ENCODE measurements at places on chromosomes 11 and 22.

- DNase-seq: no peak
These were observed 15.0 kb downstream of the USH1C start for GRCh38 chr11:17528906-17529843.

DNA sequence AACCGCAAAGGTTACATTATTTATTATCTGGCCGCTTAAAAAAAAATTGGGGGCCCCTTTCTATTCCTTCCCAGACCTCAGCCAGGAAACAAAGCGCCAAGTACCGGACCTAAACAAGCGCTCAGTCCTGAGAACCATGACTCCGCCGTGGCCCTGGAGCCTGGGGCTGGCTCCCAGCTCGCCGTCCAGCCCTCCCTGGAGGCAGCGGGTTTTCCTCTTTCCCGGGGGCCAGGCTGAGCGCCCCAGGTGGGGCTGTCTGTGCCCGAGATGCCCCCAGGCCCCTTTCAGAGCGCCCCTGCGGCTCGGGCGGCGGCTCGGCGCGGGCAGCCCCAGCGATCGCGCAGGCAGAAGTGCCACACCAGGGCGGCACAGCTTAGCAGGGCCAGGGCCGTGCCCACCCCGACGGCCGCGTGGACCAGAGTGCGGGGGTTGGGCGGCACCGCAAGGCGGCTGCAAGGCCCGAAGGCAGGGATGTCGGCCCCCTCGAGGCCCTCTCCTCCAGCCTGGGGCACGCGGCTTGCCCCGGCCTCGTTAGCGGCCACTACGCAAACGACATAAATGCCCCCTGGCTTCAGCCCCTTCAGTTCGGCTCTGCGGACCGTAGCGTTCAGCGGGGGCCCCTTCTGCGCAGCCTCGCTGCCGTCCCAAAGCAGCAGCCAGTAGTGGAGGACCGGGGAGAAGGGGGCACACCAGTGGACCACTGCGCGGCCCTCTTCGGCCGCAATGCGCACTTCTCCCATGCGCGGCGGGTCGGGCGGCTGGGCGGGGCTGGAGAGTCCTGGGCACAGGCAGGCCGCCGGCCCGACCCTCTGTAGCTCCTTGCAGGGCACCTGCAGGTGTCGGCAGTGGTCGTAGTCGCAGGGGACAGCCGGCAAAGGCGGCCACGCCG is 1.6 kb downstream of the LRRN4CL start:
- DNase-seq: no peak

DNA sequence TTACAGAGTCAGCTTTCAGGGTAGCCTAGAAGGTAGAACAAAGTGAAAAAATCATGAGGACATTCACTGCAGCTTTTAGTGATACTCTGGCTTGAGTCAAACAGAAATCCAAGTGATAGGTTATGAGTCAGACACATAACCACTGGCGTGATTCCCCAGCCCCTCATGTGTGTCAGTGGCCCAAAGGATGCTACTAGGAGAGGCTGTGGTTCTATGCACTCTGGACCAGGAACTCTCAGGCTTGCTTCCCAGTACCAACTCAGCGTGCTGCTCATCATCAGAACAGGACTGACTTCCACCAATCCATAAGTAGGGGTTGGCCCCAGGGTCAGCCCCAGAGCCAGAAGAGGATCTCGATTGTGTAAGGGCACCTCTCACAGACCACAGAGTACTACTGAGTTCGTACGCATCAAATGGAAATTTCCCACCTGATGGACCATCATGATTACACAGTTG is 116.8 kb downstream of the MED15 start:
- DNase-seq: no peak

DNA sequence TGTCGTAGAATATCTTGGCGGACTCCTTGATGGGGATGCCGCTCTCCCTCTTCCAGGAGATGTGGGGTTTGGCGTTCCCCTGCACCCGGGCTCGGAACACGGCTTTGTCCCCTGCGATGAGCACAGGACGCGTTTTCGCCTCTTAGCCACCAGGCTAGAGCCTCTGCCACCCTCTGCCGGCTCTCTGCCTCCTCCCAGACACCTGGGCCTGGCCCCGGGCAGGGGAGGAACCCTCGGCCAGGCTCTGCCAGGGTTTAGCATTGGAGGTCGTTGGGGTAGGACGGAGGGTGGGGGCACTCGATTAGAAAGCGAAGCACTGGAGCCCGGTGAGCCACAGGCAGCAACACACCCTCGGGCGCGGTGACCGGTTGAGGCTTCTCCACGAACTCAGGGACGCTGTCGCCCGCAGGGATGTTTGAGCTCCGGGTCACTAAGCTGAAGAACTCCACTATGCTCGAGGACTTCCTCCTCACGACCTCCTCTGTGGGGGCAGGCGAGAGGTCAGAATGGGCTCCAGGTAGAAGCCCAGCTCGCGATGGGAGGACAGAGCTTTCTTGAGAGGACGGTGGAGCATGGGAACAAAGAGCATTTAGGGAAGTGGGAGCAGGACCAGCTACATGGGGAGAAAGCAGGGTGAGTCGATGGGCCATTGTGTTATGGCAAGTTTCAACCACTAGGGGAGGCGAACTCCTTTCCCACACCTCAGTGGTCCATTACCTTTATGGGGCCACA is 4.3 kb downstream of the IGSF22 start:
- DNase-seq: peak; percentile 32

DNA sequence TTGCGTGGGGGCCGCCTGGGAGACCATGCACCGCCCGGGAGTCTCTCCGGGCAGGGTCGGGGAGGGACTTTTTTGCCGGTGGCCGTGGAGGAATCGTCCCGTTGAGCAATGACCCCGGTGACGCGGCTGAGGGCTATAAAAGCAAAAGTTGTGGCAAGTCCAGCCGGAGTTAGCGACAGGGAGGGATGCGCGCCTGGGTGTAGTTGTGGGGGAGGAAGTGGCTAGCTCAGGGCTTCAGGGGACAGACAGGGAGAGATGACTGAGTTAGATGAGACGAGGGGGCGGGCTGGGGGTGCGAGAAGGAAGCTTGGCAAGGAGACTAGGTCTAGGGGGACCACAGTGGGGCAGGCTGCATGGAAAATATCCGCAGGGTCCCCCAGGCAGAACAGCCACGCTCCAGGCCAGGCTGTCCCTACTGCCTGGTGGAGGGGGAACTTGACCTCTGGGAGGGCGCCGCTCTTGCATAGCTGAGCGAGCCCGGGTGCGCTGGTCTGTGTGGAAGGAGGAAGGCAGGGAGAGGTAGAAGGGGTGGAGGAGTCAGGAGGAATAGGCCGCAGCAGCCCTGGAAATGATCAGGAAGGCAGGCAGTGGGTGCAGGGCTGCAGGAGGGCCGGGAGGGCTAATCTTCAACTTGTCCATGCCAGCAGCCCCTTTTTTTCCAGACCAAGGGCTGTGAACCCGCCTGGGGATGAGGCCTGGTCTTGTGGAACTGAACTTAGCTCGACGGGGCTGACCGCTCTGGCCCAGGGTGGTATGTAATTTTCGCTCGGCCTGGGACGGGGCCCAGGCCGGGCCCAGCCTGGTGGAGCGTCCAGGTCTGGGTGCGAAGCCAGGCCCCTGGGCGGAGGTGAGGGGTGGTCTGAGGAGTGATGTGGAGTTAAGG is at the start of gene NEAT1:
Gene NEAT1 (plus strand): TSS at position 166 of the 883 bp plus-strand sequence.
- DNase-seq: peak; percentile 95

- no peak for DNase-seq
These were observed 19.1 kb downstream of the ARHGEF17 start for GRCh38 chr11:73326929-73327811.

DNA sequence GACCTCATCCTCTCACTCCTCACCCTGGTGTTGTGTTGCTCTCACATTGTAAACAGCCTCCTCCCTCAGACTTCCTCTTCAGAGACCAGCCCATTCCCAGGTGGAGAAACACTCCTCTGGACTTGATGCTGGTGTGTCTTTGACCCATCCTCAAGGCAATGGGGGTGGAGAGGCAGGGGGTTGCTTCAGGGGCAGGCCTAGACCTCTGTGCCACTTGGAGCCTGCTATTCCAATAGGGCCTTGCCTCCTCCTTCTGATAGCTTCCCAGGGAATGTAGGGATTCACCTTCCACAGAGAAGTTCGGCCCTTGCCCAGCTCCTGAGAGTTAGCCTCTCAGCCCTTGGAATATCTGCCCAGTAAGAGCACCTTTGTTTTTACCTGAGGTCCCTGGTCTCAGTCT is 606.6 kb upstream of the CADM1 start:
- DNase-seq: no peak

GRCh38 chr11:33017478-33017877 is 1.8 kb downstream of the DEPDC7 start:
- DNase-seq: no peak

DNA sequence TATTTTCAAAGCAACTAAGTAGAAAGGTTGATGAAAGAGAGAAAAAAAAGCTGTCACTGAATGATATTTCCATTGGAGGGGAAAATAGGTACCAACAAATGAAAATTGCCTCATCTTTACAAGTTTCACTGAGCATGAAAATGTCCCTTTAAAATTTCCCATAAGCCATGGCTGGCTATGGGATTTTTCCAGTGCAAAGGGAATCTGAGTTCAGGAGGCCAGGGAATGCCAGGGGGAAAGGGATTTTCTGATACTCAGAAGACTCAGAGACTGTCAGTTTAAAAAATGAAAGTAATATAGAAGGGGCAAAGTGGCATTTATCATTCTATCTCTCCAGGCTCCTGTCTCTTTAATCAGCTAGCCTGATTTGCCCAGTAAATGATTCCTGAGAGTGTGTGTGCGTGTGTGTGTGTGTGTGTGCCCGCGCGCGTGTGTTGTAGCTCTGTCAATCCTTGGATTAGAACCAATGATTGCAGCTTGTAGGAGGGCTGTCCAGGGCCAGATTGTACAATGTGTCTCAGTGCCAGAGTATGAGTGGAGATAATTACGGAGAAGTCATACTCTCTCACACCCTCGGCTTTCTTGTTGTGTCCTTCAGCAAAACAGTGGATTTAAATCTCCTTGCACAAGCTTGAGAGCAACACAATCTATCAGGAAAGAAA is at the start of gene NTM:
Gene NTM (plus strand): TSS at position 526 of the 662 bp plus-strand sequence.
- DNase-seq: no peak

- no peak for DNase-seq
These were observed 440.1 kb upstream of the CCDC90B start for GRCh38 chr11:83726316-83726715.

GRCh38 chr22:23511627-23512347 is 68.3 kb downstream of the IGLL1 start:
- DNase-seq: no peak

DNA sequence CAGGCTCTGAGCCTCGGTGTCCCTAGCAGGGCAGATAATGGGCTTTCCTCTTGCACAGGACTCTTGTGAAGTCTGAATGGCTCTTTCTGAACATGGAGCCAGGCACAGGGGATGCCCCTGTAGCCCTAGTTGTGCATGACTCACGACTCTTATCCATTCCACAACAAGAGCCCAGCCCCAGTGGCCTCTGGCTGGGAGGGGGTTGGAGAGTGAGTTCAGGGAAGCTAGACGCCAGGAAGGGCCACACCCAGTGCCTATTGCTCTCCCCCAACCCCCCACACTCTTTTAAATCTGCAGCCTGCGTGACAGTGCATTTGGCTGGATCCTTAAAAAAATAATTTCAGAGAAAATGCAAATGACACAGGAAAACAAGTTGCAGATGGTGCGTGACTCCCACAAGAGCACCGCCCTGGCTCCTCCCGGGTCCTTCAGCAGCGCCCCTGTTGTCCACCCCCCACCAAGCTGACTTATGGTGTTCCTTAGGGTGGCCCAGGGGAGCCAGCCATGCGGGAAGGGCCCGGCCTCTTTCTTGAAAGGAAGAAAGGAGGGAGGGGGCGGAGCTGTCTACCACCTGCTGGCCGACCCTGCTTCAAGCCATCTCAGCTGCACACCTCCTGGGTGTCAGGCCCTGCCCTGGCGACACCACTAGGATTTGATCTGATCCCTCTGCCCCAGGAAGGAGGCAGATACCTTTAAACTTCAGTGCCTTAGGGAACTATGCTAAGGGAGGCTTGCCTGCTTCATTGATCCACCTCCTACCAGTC is 74.7 kb downstream of the MN1 start:
- DNase-seq: no peak

GRCh38 chr11:129102225-129102624 is 89.9 kb downstream of the ARHGAP32 start:
- DNase-seq: no peak

DNA sequence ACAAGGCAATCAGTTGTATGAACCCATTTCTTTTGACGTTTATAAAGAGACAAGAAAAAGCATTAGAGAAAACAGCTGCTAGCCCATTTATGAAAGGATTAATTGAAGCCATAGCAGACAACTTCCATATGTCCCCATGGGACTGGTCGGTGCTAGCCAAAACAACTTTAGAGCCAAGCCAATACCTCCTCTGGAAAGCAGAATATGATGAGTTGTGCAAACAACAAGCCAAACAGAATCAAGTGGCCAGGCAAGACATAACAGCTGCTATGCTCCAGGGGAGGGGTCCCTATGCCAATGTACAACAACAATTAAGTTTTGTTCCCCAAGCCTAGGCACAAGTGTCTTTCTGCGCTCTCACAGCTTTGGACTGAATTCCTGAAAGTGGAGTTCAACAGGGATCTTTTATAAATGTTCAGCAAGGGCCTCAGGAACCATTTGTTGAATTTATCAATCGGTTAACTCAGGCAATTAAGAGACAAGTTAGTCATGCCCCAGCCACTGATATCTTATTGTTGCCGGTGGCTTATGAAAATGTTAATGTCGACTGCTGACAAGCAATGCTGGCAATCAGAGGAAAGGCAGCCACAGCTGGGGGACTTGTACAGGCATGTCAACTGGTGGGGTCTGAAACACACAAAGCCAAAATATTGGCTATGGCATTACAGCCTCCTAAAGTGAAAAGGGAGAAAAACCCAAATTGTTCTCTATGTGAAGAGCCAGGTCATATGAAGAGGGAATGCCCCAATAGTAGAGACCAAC is 1593.1 kb upstream of the TENM4 start:
- no peak for DNase-seq

GRCh38 chr11:75147191-75147874 is 3.6 kb upstream of the SLCO2B1 start:
- DNase-seq: no peak

DNA sequence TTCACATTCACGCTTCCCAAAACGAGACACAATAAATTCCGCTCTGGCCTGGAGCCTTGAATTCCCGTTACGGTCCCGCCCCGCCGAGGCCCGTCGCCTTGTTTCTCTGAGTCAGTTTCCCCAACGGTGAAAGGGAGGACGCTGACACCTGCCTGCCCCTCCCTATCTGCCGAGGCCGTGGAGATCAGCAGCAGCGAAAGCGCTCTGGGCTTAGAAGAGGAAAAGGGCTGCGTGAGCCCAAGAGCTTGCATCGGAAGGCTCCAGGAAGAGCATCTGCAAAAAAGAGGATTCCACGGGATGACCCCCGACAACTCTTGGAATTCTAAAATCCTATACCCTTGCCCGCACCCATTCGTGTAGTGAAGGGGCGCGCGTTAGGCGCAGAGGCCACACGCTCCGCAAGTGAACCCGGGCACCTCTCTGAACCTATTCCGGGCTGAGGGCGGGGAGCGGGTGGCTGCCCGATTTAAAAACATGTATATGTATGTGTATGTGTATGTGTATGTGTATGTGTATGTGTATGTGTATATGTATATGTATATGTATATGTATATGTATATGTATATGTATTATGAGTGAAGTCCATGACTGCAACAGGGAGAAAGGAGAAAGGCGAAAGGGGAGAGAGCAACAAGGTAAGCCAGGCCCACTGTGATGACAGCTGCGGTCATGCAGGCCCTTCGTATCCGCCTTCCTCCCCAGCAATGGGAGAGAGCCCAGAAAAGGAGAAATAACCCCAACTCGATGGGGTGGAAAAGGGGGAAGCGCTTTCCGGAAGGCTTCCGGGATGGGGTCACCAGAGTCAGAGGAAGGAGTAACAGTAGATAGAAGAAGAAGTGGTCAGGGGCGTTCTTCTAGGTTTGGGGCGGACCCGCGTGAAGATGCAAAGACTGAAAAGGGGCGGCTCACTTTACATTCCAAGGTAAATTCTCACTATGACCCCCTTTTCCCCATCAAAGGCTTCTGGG is 948 bp upstream of the MRTFA start:
- DNase-seq: peak; percentile 33
